ENCODE measurements at places on chromosomes 12 and 14. TPM values are rescaled to one million over a fixed set of nuclear protein-coding genes. Genes with fewer than 3 reads are reported as not detected.

The ASIC1 gene
- 4.8 TPM for total RNA-seq

The KRT73 gene
- total RNA-seq, result not detected

The FOXG1 gene
- total RNA-seq, result not detected

The DNAI7 gene
- total RNA-seq, result not detected

The EEA1 gene
- 7.7 TPM for total RNA-seq

The ARHGEF25 gene
- 6.1 TPM for total RNA-seq

The GLT8D2 gene
- total RNA-seq, result 10.9 TPM

The EGLN3 gene
- 0.25 TPM for total RNA-seq

The TMEM63C gene
- total RNA-seq, result 1.8 TPM

The RTL1 gene
- under 0.01 TPM for total RNA-seq

The BEGAIN gene
- 1.8 TPM for total RNA-seq

The MYG1 gene
- total RNA-seq, result 74.3 TPM

The CRACR2A gene
- 1.8 TPM for total RNA-seq

The GNB3 gene
- 0.51 TPM for total RNA-seq

The HOXC6 gene
- 3.9 TPM for total RNA-seq

The KLRC3 gene
- 0.13 TPM for total RNA-seq

The CLEC7A gene
- not detected for total RNA-seq

The KRT6A gene
- not detected for total RNA-seq

The B4GALNT3 gene
- total RNA-seq, result 1.8 TPM

The CYP27B1 gene
- 2.3 TPM for total RNA-seq

The WNT1 gene
- not detected for total RNA-seq

The MLH3 gene
- total RNA-seq, result 12.0 TPM

The P2RX2 gene
- not detected for total RNA-seq

The TAC3 gene
- not detected for total RNA-seq

Measured in mesangial cell (primary cell).